ENCODE measurements at places on chromosomes 13 and 19.

DNA sequence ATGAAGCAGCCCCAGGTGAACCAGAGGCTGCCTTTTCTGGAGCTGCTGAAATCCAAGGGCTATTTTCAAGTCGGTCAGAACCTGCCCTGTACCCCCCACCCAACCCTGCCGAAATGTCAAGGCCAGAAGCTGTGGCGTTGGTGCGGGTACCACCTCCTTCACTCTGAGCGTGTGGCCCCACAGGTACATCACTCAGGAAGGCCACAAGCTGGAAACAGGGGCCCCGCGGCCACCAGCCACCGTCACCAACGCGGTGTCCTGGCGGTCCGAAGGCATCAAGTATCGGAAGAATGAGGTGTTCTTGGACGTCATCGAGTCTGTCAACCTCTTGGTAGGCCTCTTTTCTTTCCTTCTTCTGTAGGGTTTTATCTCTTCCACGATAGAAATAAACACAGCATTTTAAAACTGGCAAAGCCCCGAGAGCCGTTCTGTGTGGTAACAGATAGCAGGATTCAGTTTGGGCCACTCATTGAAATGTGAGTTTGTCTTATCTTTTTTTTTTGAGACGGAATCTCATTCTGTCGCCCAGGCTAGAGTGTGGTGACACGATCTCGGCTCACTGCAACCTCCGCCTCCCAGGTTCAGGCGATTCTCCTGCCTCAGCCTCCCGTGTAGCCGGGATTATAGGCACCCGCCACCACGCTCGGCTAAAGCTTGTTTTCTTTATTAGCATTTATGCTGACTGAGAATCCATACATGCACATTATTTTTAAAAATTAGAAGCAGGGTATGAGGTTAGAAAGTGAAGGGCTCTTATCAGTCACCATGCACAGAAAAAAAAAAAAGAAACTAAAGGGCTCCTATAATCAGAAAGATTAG is 11.3 kb downstream of the AP1M1 start:
- DNase-seq = no peak

DNA sequence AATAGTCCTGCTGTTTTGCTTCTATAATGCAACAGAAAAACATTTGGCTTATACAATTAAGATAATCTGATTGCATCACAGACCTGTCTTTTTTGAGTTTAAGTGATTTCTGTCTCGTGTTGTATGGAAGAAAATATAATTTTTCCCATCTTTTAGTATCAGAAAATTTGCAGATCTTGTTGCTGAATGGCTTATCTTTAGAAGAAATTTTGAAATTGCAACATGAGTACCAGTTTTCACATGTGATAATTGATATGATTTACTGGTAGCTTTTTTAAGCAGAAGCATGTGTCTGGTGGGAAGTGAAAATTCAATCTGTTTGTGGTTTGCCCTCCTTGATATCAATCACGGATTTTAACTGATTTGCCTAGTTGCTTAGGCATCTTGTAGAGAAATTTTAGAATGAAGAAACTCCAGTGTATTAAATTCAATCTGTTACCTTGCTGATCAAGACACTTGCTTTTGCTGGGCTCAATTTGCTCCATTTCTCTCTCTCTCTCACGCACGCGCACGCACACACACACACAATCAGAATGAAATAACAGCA is 89.8 kb upstream of the MYCBP2 start:
- no peak for DNase-seq

GRCh38 chr13:83153848-83154247 is 728.4 kb downstream of the SLITRK1 start:
- DNase-seq = no peak

GRCh38 chr13:78632996-78633395 is 26.0 kb downstream of the OBI1 start:
- no peak for DNase-seq

GRCh38 chr13:39250440-39250839 is 212.2 kb downstream of the NHLRC3 start:
- DNase-seq = no peak

DNA sequence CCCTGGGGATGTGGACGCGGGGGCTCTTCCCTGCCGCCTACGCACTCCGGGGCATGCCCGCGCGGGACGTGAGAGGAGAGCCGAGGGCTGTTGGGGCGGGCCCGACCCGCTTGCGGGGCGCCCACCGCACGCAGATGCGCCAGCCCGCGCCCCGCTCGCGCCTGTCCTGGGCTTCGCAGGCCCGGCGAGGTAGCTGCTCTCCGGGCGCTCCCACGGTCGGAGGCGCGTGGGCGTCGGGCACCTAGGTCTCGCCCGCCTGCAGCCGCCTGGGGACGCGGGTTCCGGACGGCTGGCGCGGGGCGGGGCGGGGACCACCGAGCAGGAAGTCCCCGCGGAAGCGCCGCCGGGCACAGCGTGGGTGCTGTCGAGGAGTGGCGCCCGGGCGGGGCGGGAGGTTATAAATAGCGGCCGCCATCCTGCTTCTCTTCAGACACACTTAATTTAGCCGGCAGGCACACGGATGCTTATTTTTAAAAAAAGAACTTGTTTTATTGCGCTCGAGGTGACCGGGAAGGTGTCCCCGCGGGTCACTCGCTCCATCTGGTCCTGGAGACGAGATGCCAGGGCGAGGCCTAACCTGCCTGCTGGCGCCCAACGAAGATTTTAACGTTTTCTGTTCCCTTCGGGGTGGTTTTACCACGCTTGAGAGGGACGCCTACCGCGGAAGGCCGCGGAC is 561 bp upstream of the GJA3 start:
- DNase-seq = no peak

GRCh38 chr13:43374621-43375020 is 351.2 kb downstream of the DNAJC15 start:
- no peak for DNase-seq

- DNase-seq = no peak
These were observed 308.1 kb downstream of the COG6 start for GRCh38 chr13:39963612-39964011.

GRCh38 chr19:10045371-10045770 is 32.1 kb downstream of the RDH8 start:
- DNase-seq = no peak

DNA sequence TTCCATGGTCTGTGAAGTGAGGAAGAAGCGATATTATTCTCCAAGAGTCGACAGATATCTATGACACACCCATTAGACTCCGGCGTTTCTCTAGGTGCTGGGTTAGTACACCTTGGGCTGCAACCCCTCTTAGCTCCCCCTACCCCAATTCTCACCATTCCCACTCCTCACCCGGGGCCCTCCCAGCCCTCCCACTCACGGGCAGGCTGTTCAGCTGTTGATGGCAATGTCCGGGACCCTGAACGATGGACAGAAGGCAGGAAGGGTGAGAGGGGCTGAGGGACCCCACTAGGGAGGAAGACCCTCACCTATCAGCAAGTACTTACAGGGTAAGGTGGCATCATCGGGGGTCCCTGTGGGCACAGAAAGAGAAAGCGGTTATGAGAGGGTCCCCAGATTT is 9.2 kb downstream of the LGALS4 start:
- no peak for DNase-seq

- no peak for DNase-seq
These were observed 2.3 kb downstream of the ONECUT3 start for GRCh38 chr19:1755467-1756171.

Data from right renal pelvis (tissue), 4 donors.